ENCODE measurements at places on chromosomes 5 and 9.

GRCh38 chr9:84731696-84732095 is 62.2 kb downstream of the NTRK2 start:
- no peak for DNase-seq

- no peak for DNase-seq
Observed at GRCh38 chr9:135780626-135781025, 78.6 kb downstream of the KCNT1 start.

- no peak for DNase-seq
Observed at GRCh38 chr9:79665369-79665768, 93.6 kb downstream of the TLE4 start.

- DNase-seq: no peak
Observed at GRCh38 chr9:79812507-79813257, 240.9 kb downstream of the TLE4 start.

GRCh38 chr9:74512416-74512815 is 15.3 kb downstream of the RORB start:
- DNase-seq: no peak

GRCh38 chr5:157463621-157464518 is 3.9 kb downstream of the NIPAL4 start:
- DNase-seq: no peak

GRCh38 chr9:127943731-127944144 is 6.1 kb upstream of the DPM2 start:
- DNase-seq: peak; percentile 51

DNA sequence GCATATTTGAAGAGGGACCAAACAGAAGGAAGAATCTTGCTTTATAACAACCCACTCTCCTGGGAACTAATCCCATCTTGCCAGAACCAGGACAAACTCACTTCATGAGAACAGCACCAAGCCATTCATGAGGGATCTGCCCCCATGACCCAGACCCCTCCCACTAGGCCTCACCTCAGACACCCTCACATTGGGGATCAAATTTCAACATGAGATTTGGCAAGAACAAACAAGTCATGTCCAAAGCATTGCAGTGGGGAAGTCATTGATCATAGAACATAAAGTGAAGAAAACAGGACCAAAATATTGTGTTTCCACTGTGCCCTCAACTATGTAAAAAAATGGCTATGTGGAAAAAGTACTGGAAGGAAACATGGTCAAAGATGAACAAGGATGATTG is 43.9 kb downstream of the MAP1B start:
- no peak for DNase-seq

DNA sequence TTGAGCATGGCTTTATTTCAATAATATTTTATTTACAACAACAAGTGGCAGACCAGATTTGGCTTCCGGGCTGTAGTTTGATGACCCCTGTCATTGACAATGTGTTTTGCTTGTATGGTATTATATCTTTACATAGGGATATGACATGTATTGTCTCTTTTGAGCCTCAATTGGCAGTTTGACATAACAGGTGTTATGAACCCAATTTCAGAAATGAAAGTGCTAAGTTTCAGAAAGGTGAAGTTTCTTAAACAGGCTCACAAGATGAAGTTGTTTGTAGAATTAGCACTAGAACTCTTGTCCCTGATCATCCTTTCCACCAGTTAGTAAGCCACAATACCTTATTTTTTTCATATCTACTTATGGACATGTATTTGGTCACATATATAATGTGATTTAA is 303.0 kb upstream of the GRIA1 start:
- DNase-seq: no peak

GRCh38 chr9:117815315-117815714 is 111.1 kb downstream of the TLR4 start:
- DNase-seq: no peak

DNA sequence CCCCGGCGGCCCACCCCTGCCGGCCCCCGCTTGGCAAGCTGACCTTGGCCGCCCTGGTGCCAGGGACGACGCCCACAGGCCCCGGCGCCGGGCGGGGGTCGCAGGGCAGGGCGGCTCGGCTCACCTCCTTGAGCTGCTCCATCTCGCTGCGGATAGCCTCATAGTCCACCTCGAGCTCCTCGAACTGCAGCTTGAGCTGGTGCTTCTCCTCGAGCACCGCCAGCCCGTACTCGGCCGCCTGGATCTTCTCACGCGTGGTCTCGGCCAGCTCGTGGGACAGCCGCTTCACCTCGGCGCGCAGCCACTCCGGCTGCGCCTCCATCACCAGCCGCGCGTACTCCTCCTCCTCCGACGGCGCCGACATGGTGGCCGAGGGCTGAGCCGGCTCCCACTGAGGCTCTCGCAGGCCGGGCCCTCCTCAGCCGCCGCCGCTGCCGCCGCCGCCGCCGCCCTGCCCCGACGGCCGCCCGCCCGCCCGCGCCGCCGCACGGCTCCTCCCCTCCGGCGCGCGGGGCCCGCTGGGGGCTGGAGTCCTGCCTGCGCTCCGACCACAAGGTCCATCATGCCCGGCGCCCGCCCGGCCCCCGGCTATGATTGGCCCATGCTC is at the start of gene BICD2:
BICD2 (minus strand) TSS at position 453 of the 607 bp plus-strand sequence; CDS start at position 364, 89 bp downstream.
- no peak for DNase-seq

- peak; percentile 2 for DNase-seq
Observed at GRCh38 chr5:17218353-17219005, 1.0 kb downstream of the BASP1 start.

DNA sequence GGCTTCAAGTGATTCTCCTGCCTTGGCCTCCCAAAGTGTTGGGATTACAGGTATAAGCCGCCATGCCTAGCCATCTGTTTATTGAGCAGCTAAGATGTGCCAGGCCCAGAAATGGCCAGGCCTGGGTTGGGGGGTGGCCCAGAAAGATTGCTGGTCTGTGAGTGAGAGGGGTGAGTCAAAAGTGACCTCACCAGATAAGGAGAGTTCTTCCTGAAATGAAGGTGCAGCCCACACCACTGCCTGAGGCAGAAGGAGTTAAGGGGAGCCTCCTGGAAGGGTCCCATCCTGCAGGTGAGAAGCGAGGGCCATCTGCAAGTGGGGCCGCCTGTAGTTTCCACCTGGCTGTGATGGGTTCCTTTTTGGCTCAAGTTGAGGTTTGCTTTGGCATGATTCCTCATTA is 96.9 kb upstream of the KLF4 start:
- no peak for DNase-seq

DNA sequence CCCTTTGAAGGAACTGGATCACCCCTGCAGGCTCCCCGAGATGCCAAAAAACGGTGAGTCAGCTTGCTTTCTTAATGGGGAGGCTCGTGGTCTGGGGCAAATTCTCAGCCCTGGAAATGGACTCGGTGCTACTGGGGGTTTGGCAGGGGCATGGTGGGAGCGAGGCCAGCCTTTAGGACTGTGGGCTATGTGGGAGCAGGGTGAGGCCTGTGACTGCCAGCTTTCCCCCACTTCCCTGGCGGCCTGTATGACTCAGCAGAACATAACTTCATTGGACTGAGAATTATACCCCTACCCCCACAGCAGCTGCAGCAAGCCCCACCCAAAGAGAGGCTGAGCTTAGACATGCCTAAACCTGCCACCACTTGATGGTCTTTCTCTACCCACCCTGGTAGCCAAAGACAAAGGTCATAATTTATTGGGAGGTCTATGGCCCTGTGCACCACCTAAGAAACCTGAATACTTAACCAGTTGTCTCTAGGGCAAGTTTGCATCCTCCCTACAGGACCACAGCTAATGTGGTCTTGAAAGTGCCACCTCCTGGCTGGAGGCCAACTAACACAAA is 325.3 kb downstream of the TLE1 start:
- DNase-seq: no peak

- DNase-seq: no peak
Observed at GRCh38 chr9:90900130-90900529, 98.5 kb downstream of the SYK start.

DNA sequence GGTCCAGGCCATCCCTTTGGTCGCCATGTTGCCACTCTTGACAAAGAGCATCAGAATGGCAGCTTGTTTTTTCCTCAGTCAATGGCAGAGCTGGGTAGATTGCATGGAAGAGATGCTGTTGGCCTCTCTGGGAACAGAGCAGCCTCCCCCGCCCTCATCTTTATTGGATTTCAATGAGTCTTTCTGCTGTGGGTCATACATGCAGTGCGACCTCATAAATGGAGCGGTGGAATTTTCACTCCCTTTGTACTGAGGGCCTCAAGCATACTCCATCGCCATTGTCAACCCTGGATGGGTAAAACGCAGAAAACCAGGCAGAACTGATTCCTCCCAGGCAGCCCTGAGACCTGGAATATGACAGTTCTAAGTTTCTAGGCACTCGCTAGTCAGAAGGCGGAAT is 71.8 kb downstream of the ZNF618 start:
- DNase-seq: no peak

Data from T1000 (cell line).